ENCODE measurements at places on chromosomes 5 and 9. TPM values are rescaled to one million over a fixed set of nuclear protein-coding genes. Genes with fewer than 3 reads are reported as not detected.

- no peak for DNase-seq
Observed at GRCh38 chr5:149464796-149465489, 85.9 kb upstream of the IL17B start.

DNA sequence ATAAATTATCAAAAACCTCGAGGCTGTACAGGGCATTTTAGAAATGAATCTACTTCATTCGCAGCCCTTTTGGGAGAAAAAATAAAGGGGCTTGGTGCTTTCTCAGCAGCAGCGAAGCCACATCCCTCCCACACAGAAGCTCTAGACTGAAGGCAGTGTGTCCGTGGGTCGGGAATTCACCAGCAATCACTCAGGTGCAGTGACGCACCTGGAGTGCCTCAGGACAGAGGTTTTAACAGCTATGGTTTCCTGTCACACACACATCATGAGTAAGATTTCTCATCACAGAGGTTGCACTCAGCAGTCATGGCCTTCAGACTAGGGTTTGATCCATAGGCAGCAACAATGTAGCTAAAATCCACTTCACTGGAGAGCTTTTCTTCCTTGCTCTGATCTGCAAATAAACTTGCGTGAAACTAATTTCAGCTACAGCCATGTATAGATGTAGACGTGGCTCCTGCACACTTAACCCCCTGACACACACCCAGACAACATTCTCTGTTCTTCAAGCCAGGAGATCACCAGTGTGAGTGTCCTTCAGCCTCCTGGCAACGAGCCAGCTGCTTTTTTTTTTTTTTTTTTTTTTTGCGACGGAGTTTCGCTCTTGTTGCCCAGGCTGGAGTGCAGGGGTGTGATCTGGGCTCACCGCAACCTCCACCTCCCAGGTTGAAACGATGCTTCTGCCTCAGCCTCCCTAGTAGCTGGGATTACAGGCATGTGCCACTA, 34.8 kb downstream of the DYNC2I2 start:
- DNase-seq, result no peak

- no peak for DNase-seq
Observed at GRCh38 chr9:27209034-27209433, 87.9 kb downstream of the EQTN start.

DNA sequence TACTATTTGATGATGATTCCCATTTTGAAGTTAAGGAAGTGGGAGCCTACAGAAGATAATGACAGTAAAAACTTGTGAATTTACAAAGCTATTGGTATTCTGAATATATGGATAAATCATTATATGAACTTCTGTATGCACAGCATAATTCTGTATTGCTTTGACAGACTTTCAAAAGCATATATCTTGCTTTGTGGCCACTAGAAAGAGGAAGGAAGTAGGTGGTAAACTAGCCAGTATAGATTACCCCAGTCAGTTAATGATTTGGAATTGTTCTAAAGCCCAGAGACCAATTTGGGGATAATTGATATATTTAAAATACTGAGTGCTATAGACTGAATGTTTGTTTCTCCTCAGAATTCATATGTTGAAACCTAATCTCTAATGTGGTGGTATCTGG, 53.0 kb downstream of the NR2F1 start:
- DNase-seq, result no peak

- no peak for DNase-seq
Observed at GRCh38 chr9:33850677-33851076, 33.7 kb downstream of the UBE2R2 start.

- DNase-seq, result no peak
Observed at GRCh38 chr9:30127371-30127770, 2257.1 kb upstream of the ACO1 start.

DNA sequence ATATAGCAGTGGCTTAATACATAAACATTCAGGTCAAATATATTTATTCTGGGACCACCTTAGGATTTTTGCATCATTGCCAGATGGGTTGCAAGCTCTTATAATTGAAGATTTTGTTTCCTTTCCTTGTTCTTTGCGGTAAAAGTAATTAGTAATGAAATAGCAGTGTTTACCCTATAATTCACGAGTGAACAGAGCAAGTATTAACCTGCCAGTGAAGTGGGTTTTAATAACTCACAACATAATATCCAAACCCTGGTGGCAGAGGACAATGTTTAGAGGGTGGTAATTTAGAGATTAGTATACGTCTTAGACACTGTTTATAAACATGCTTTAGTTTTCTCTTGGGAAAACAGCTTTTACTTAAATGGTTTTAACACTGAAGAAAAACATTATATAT, 11.8 kb downstream of the ARL14EPL start:
- DNase-seq, result no peak

GRCh38 chr9:94949370-94949769, 222.9 kb downstream of the AOPEP start:
- DNase-seq, result no peak

The TTC23L gene
- total RNA-seq, result not detected

The PLAC8L1 gene
- total RNA-seq, result not detected

The WNK2 gene
- 200 TPM for total RNA-seq

The NEUROG1 gene
- total RNA-seq, result not detected

The ADAMTSL2 gene
- total RNA-seq, result 9.5 TPM

The TMEM171 gene
- total RNA-seq, result not detected

The MAMDC2 gene
- 10.8 TPM for total RNA-seq

The RMI1 gene
- total RNA-seq, result 7.3 TPM

Measured in Right ventricle myocardium inferior (tissue), 1 donor.